HEK293T (cell line): ENCODE measurements at places on chromosomes 4 and X.

GRCh38 chr4:1240721-1241465 is 8.0 kb downstream of the CTBP1 start:
- no peak for DNase-seq

DNA sequence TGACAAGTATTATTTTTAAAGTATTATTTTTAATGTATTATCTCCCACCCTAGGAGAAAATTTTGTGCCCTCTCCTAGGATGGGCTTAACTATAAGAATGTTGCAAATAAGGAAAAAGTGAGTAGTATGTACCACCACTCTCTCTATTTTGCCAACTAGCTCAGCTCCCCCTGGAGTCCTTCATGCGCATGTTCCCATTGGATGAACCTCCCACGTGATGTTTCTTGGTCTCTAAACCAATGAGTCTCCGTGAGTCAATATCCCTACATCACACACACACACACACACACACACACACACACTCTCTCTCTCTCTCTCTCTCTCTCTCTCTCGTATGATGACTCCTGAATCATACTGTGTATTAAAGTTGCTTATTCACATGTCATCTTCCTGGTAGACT is 129.7 kb upstream of the ZFP42 start:
- no peak for DNase-seq

- DNase-seq, result no peak
These were observed 108.4 kb downstream of the GUCY2F start for GRCh38 chrX:109373468-109373867.

DNA sequence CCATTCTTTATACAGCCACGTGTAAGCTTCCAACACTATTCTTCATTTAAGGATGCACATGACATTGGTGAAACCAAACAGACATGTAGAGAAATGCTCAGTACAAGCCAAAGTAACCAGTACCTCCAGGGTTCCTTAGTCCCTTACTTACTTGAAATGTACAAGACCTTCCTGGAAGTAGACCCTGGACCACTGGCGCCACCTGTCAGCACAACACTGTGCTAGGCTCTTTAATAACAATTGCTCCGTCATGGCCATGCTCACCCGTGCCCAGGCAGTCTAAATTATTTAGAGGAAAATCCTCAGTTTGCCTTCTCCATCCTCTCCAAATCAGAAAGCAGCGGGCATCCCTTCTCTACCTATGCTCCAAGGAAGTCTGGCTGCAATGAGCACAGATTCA is 52.7 kb downstream of the ADGRA3 start:
- no peak for DNase-seq

- no peak for DNase-seq
These were observed 83.4 kb upstream of the KLHL13 start for GRCh38 chrX:118199997-118200396.
